MCF 10A (cell line): ENCODE measurements at places on chromosomes 1 and 21. TPM values are rescaled to one million over a fixed set of nuclear protein-coding genes. Genes with fewer than 3 reads are reported as not detected.
A peak's percentile ranks its signal among the peaks of the same experiment; 100 is the strongest.

C4BPA gene
- not detected in 2 replicates for total RNA-seq

RASAL2 gene
- 56.9 and 62.4 TPM in 2 replicates for total RNA-seq

OR2L13 gene
- total RNA-seq, result not detected in 2 replicates

LCE5A gene
- total RNA-seq, result not detected in 2 replicates

LMOD1 gene
- not detected in 2 replicates for total RNA-seq

PDC gene
- total RNA-seq, result not detected in 2 replicates

TEX38 gene
- not detected in 2 replicates for total RNA-seq

CR1L gene
- not detected in 2 replicates for total RNA-seq

LRRC3 gene
- not detected in 2 replicates for total RNA-seq

KCNT2 gene
- total RNA-seq, result 1.2 and 1.5 TPM in 2 replicates

CD5L gene
- not detected in 2 replicates for total RNA-seq

GRCh38 chr1:225434046-225434445, 6.2 kb upstream of the LBR start:
- no peak for DNase-seq
- H3K27me3 ChIP-seq, result no peaks in the 10 kb centered on the region
- H3K4me1 ChIP-seq, result no peaks in the 10 kb centered on the region
- H3K4me3 ChIP-seq, result no peak overlapping the region

GRCh38 chr1:215484171-215484939, 82.7 kb upstream of the KCTD3 start:
- H3K4me1 ChIP-seq, result peaks cover 9% of the 10 kb centered on the region
- DNase-seq, result no peak

DNA sequence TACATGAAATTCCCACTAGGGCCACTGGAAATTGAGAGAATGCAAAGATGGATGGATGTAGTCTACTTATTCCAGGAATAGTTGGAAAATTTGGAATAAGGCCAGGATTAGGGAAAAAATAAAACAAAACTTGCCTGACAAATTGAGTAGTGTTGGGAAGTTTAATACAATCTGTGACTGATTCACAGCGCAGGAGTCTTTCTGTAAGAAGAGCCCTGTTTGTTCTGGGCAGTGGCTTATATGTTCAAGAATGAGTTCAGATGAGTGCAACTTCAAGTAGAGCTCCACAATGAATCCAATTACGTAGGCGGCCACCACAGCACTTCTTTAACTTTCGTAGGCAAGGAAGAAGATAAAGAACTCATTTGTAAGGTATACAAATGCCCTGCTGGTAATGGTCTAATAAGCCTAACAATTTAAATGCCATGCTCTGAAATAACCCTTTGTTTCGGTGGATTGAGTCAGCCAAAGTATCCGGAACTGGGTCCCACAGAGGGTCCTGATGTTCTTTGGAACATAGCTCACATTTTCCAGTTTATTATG, 47.1 kb upstream of the KCNE1 start:
- no peak overlapping the region for H3K27ac ChIP-seq
- no peaks in the 10 kb centered on the region for H3K4me1 ChIP-seq
- no peaks in the 10 kb centered on the region for H3K36me3 ChIP-seq

- peak; percentile 98 for DNase-seq
- no peak overlapping the region for H3K27ac ChIP-seq
- no peaks in the 10 kb centered on the region for H3K36me3 ChIP-seq
- H3K27me3 ChIP-seq, result no peaks in the 10 kb centered on the region
- H3K4me1 ChIP-seq, result peaks cover 21% of the 10 kb centered on the region
Observed at GRCh38 chr1:235883261-235883927, 16.7 kb upstream of the LYST start.

- no peak overlapping the region for H3K4me3 ChIP-seq
- no peaks in the 10 kb centered on the region for H3K36me3 ChIP-seq
Observed at GRCh38 chr21:24420689-24421088, 1186.6 kb downstream of the MRPL39 start.

DNA sequence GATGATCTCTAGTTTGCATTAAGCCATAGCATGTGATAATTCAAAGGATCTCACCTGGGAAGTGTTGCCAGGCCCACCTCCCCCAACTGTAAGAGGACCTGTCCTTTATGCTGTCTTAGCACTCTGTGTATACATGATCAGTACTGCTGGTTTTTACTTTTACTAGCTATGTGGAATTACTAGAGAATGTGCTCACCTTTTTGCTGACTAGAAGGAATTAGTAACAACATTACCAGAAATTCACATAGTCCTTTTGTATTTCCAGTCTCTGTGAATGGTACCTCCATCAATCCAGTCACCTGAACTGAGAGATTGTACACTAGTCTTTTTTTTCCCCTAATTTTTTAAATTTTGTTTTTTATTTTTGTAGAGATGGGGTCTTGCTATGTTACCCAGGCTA, 46.6 kb downstream of the EEIG2 start:
- no peaks in the 10 kb centered on the region for H3K4me1 ChIP-seq
- no peak overlapping the region for H3K4me3 ChIP-seq
- H3K36me3 ChIP-seq, result no peaks in the 10 kb centered on the region

GRCh38 chr1:78143152-78143551, 97.4 kb downstream of the GIPC2 start:
- DNase-seq, result no peak
- H3K4me3 ChIP-seq, result no peak overlapping the region
- peaks cover 16% of the 10 kb centered on the region for H3K4me1 ChIP-seq
- H3K27me3 ChIP-seq, result no peaks in the 10 kb centered on the region

- DNase-seq, result no peak
- no peaks in the 10 kb centered on the region for H3K4me1 ChIP-seq
- no peak overlapping the region for H3K27ac ChIP-seq
- H3K4me3 ChIP-seq, result no peak overlapping the region
- no peaks in the 10 kb centered on the region for H3K36me3 ChIP-seq
Observed at GRCh38 chr1:54686155-54686554, 29.5 kb upstream of the TTC4 start.

GRCh38 chr1:19124273-19124672, 85.8 kb downstream of the UBR4 start:
- no peak for DNase-seq
- peaks cover 91% of the 10 kb centered on the region for H3K36me3 ChIP-seq
- H3K27me3 ChIP-seq, result no peaks in the 10 kb centered on the region
- no peaks in the 10 kb centered on the region for H3K4me1 ChIP-seq

DNA sequence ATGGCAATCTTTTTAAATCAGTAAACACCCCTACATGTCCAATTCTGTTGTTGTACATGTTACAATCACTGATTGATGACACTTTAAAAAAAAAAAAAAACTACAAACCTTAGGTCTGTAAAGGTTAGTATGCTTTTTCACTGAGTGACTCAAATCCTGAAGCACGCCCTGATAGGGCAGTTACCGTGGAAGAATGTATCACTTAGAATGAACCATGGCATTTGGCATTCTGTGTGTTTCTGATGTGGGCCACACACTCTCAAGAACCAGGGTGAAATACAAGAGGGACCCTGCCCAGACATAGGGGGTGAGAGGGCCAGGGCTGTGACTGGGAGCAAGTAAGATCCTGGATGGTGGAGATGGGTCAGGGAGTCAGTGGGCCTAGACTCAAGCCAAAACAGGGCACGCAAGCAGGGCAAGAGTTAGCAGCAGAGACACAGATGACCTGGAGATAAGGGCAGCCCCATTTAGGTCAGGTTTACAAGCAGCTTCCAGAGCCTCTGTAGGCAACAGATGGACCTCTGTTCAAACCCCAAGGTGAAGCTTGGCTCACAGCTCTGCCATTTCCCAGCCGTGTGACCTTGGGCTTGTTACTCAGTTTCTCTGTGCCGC, 47.6 kb upstream of the DMRTB1 start:
- no peak overlapping the region for H3K4me3 ChIP-seq
- DNase-seq, result no peak
- peaks cover 13% of the 10 kb centered on the region for H3K36me3 ChIP-seq
- H3K4me1 ChIP-seq, result peaks cover 23% of the 10 kb centered on the region

GRCh38 chr1:38207275-38207674, 160.7 kb upstream of the POU3F1 start:
- H3K4me3 ChIP-seq, result no peak overlapping the region
- no peak overlapping the region for H3K27ac ChIP-seq
- H3K27me3 ChIP-seq, result peaks cover 17% of the 10 kb centered on the region

GRCh38 chr1:158362482-158362881, 8.8 kb downstream of the CD1E start:
- peaks cover 16% of the 10 kb centered on the region for H3K27me3 ChIP-seq
- no peak overlapping the region for H3K4me3 ChIP-seq
- no peak for DNase-seq
- H3K27ac ChIP-seq, result no peak overlapping the region
- H3K36me3 ChIP-seq, result no peaks in the 10 kb centered on the region

GRCh38 chr1:244705261-244706234, 52.6 kb downstream of the DESI2 start:
- no peak overlapping the region for H3K4me3 ChIP-seq
- no peak overlapping the region for H3K27ac ChIP-seq
- peaks cover 48% of the 10 kb centered on the region for H3K36me3 ChIP-seq
- DNase-seq, result no peak

DNA sequence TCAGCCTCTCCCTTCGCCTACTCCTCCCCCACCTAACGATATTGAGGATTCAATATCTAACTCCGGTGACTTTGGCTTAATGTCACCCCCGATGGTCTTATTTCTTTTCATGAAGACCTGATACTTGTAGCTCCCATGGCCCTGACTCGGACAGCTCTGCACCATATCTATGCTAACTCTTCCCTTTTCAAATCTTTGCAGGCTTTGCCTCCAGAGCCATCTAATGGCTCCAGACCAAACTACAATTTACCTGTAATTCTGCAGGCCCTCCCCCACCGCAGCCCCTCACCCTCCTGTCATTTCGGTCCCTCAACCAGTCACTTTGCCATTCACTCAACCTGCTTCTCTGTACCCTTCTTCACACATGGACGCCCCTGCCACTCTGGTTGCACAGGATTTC, 7.9 kb upstream of the GSTM5 start:
- DNase-seq, result no peak
- H3K4me3 ChIP-seq, result no peak overlapping the region
- H3K36me3 ChIP-seq, result no peaks in the 10 kb centered on the region
- no peak overlapping the region for H3K27ac ChIP-seq
- H3K4me1 ChIP-seq, result no peaks in the 10 kb centered on the region

- no peaks in the 10 kb centered on the region for H3K36me3 ChIP-seq
- DNase-seq, result no peak
- no peak overlapping the region for H3K27ac ChIP-seq
Observed at GRCh38 chr1:33576821-33577599, 104.6 kb downstream of the ZSCAN20 start.

GRCh38 chr1:160258177-160258798, 4.1 kb downstream of the DCAF8 start:
- no peaks in the 10 kb centered on the region for H3K27me3 ChIP-seq
- no peak overlapping the region for H3K27ac ChIP-seq

- peaks cover 11% of the 10 kb centered on the region for H3K4me1 ChIP-seq
- no peak for DNase-seq
- no peak overlapping the region for H3K4me3 ChIP-seq
- H3K27ac ChIP-seq, result no peak overlapping the region
Observed at GRCh38 chr1:66493731-66494130, 40.2 kb upstream of the SGIP1 start.

- no peaks in the 10 kb centered on the region for H3K4me1 ChIP-seq
- H3K27me3 ChIP-seq, result no peaks in the 10 kb centered on the region
- H3K27ac ChIP-seq, result no peak overlapping the region
- no peak overlapping the region for H3K4me3 ChIP-seq
- peak; percentile 17 for DNase-seq
- no peaks in the 10 kb centered on the region for H3K36me3 ChIP-seq
Observed at GRCh38 chr21:20377250-20377649, 621.0 kb upstream of the NCAM2 start.

- H3K4me3 ChIP-seq, result no peak overlapping the region
- no peaks in the 10 kb centered on the region for H3K4me1 ChIP-seq
- no peaks in the 10 kb centered on the region for H3K36me3 ChIP-seq
- H3K27me3 ChIP-seq, result peaks cover 19% of the 10 kb centered on the region
- DNase-seq, result no peak
Observed at GRCh38 chr1:11501491-11501897, 22.5 kb downstream of the DISP3 start.
